Right ventricle myocardium superior (tissue), 1 donor: ENCODE measurements at places on chromosomes 3 and 15. TPM values are rescaled to one million over a fixed set of nuclear protein-coding genes. Genes with fewer than 3 reads are reported as not detected.

DNA sequence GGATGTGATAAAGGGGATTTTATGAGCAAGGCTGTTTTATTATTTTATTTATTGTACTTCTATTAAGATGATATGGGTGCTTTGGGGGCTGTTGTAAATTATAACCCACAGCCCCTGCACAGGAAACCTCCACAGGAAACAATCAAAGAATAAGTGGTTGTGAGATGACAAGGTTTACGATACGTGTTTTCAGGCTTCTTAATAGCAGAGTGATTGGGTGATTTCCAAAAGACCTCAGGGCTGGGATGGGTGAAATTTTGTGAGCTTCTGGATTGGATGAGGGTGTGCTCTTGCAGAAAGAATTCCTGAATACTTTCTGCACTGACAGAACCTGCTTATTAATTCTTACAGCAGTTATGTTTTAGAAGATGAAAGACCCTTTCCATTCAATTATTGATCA, 21.4 kb downstream of the CHL1 start:
- DNase-seq: no peak

DNA sequence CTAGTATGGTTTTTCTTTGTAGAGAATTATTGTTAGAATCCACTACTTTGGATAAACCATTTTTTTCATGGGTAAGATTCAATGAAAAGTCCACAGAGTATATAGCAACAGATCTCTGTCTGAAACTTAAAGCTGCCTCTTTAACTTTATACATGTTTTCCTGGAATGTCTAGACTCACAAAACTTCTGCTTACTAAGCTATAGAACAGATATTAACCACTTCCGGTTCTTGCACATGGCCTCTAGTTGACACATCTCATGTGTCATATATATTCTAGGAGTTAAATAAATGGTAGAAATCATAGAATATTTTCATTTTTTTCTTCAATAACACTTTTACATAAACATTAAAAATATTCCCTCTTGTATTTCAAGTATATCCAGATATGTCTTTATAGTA, 1693.9 kb downstream of the SI start:
- no peak for DNase-seq

DNA sequence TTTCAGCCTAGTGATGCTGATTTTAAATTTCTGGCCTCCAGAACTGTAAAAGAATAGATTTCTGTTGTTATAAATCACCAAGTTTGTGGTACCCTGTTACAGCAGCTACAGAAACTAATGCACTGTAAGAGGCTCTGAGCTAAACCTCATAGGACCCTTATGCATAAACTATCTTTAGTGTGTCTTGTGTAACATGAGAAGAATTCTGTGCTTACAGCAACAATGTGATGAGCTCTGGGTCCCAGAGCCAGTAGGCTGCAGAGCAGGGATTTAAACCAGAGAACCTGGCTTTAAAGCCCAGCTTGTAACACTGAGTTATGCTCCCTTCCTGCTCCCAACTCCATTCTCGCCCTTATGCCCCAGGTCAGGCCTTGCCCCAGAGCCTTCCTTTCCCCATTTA, 113.1 kb downstream of the THSD4 start:
- no peak for DNase-seq

GRCh38 chr3:30631243-30631904, 25.0 kb downstream of the TGFBR2 start:
- DNase-seq: no peak

DNA sequence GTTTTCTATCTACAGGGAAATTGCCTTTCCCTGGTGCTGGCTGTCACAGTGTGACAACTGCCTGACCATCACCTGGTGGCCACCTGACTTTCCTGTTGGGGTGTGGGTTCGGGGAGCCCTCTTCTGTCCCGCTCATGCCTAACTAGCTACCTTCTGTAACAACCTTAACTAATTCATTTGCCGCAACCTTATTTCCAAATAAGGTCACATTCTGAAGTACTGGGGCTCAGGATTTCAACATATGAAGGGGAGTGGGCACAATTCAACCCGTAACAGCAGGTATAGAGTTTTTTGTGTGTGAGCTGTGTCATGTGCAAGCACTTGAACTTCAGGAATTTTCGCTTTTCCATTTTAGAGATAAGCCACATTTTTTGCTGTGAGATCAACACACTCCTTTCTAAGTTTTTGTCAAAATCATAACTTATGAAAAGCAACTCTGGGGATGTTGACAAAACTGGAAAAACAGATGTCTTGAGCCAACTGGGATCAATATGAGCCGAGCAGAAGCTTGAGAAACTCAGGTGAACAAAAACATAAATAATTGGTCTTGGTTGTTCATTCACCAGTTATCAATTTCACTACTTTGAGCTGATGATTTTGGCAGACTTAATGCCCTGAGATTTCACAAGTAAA, 242.0 kb upstream of the RGMA start:
- no peak for DNase-seq

GRCh38 chr15:25501828-25502446, 63.1 kb upstream of the UBE3A start:
- DNase-seq: no peak

DNA sequence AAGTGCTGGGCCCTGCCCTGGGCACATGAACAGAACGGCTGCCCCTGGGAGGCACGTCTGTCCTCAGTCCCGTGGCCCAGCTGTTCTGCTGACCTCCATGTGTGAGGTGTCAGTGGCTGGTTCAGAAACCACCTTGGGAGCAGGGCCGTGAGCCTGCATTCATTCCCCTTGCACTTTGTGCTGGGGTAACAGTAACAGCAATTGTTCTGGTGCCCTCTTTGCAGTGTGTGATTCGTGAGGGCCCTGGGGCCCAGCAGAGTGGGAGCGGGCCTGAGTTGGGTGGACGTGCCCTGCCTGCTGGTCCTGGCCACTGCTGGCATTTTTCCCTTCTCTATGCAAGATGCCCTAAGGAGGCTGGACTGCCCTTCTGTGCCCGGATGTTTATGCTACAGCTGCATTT, 50.4 kb upstream of the MYZAP start:
- no peak for DNase-seq

DNA sequence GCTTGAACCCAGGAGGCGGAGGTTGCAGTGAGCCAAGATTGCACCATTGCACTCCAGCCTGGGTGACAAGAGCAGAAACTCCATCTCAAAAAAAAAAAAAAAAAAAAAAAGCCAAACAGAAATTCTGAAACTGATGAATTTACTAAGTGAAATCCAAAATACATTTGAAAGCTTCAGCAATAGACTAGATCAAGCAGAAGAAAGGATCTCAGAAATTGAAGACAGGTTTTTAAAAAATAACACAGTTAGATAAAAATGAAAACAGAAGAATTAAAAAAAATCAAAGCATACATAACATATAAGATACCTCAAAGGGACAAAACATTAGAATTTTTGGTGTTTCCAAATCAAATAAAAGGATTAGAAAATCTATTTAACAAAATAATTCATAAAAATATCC, 114.4 kb downstream of the TP63 start:
- DNase-seq: no peak

- DNase-seq: no peak
Measured at GRCh38 chr3:128347282-128347681, 119.4 kb downstream of the DNAJB8 start.

- DNase-seq: peak; percentile 89
Measured at GRCh38 chr15:67884514-67885174, 44.8 kb upstream of the RNU6-1 start.

- DNase-seq: no peak
Measured at GRCh38 chr15:92636908-92637481, 18.6 kb downstream of the FAM174B start.

DNA sequence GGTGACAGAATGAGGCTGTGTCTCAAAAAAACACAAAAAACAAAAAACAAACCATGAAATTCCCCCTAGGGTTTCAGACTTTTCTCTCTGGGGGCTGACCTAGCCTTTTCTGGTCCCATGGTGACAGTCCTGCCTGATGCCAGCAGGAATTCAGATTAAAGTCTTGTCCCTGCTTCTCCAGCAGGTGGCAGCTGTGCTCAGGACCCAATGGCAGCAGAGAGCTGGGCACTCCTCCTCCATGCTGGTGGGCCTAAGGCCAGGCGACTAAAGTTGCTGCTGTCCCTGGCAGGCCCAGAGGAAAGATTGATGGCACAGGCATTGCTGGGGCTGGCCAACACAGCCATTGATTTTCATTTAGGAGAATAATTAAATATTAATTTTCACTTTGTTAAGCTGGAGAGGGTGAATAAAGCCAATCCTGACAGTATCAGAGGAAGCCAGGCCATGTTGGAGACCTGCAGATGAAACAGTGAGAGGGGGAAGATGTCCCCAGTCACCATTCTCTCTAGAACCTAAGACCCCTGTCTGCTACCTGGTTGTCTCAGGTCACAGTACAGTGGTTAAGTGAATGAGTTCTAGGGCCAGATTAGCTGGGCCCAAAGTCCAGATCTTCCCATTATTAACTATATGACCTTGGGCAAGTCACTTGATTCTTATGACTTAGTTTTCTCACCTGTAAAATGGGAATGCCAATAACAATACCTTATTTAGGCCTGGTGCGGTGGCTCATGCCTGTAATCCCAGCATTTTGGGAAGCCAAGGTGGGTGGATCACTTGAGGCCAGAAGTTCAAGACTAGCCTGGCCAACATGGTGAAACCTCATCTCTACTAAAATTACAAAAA, 7.1 kb downstream of the CELF6 start:
- DNase-seq: peak; percentile 70

DNA sequence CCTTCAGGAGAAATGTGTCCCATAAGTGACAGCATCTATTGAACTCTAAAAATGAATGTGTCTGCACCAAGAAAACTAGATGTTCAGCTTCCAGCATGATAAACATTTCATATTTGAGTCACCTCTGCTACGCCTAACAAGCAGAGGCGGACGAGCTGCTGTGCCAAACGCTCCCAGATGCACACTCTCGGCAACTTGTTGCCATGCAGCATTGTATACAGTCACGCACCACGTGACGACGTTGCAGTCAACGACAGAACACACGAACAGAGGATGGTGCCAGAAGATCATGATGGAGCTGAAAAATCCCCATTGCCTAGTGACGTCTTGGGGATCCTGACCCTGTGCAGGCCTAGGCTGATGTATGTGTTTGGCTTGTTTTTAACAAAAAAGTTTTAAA, 137.5 kb downstream of the XXYLT1 start:
- DNase-seq: peak; percentile 48

GRCh38 chr3:12438318-12438717, 46.0 kb upstream of the TSEN2 start:
- no peak for DNase-seq

The ARRDC4 gene
- total RNA-seq: 15.0 TPM

The GAP43 gene
- total RNA-seq: 0.38 TPM

The IGF2BP2 gene
- 18.7 TPM for total RNA-seq

The IL5RA gene
- total RNA-seq: 1.0 TPM

The MST1R gene
- 1.5 TPM for total RNA-seq

The LYSMD2 gene
- total RNA-seq: 4.3 TPM

The PDE8A gene
- 13.5 TPM for total RNA-seq

The CLDN11 gene
- 2.6 TPM for total RNA-seq

The CRYGS gene
- 1.1 TPM for total RNA-seq

The RAMAC gene
- total RNA-seq: 11.8 TPM
